Putamen (tissue), 1 donor: ENCODE measurements at places on chromosomes 3 and 15.

GRCh38 chr15:27679731-27680471 lies 419.2 kb downstream of the OCA2 start:
- DNase-seq: no peak

DNA sequence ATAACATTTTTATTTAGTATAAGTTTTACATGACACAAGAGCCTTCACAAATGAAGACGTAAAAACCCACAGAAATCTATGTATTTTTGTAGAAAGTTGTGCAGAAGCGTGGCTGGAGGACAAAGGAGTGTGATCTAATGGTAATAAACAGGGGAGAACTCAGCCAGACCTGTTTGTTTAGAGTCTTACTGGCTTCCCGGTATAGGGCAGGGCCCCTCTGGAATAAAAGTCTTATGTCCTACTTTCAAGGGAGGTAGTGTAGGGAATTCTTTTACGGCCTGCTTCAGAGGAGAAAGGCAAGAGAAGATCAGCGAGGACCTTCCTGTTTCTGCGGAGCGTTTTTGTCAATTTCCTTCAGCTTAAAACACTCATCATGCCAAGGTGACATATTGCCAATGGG lies 103.6 kb downstream of the TGFBR2 start:
- DNase-seq: no peak

GRCh38 chr15:25886498-25887140 lies 23.5 kb upstream of the ATP10A start:
- no peak for DNase-seq

DNA sequence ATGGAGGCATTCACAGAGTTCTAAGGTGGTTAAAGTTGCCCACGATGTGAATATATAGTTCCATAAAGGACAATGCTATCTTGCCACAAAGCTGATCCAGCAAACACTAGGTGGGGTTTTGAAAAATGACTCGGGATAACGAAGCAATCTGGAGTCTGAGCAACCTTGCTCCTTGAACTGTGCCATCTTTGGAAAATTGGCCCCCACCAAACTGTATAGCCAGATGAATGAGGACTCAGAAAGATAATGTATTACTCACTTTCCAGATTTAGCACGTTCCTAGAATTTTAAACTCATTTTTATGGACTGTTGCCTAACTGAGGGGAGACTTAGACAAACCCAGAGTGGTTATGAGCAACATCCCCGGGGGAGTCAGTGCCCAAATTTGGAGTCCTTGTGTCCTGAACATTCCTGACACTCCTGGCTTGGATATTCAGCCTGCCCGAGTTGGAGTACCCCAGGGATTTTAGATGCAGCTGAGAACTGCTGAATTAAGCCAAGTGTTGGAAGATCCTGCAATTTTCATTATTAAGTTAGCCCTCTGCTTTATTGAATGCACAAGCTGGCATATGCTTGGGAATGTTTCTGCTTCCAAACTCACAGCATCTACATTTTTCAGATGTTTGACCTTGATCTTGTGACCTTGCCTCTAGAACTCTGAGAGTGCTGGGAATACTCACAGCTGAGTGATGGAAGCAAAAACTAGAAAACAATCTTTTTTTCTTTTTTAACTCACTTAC lies 8.8 kb upstream of the MAGI1 start:
- no peak for DNase-seq

- DNase-seq: no peak
Measured at GRCh38 chr3:69063636-69064035, 11.5 kb upstream of the TMF1 start.

- DNase-seq: no peak
Measured at GRCh38 chr15:42184296-42184695, 23.8 kb downstream of the VPS39 start.

DNA sequence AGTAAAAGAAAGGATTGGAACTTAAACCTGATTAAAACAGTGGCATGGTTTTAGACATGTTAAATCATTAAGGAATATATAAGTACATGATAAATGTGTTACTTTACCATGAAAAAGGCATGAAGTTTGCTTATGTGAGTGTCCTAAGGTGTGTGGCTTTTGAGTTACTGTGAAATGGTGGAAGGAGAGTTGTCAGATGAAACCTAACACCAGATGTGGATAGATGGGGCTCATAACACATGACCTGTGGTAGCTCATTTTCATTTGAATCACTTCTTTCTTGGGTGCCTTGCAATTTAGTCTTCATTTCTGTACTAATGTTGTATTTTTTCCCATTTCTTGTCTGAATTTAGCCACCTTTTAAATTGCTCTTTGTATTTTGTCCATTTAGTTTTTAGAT lies 13.0 kb downstream of the MEF2A start:
- no peak for DNase-seq
